ENCODE measurements at places on chromosomes 2 and 18. TPM values are rescaled to one million over a fixed set of nuclear protein-coding genes. Genes with fewer than 3 reads are reported as not detected.

The DTNA gene
- 1.9 TPM for total RNA-seq

The GPR45 gene
- total RNA-seq = not detected

The TSPYL6 gene
- not detected for total RNA-seq

The ALK gene
- not detected for total RNA-seq

The TWIST2 gene
- 0.38 TPM for total RNA-seq

The RAX gene
- not detected for total RNA-seq
